ENCODE measurements at places on chromosomes 13 and 19.
A peak's percentile ranks its signal among the peaks of the same experiment; 100 is the strongest.

GRCh38 chr19:1262623-1263123 is 6.5 kb upstream of the CIRBP start:
- no peak for DNase-seq

- DNase-seq = no peak
Measured at GRCh38 chr13:45518525-45519245, 53.9 kb downstream of the COG3 start.

GRCh38 chr19:13441810-13442512 is 64.3 kb downstream of the CACNA1A start:
- peak; percentile 7 for DNase-seq

- no peak for DNase-seq
Measured at GRCh38 chr19:44204772-44205171, 7.6 kb upstream of the ZNF227 start.

- DNase-seq = no peak
Measured at GRCh38 chr13:105464249-105464648, 1071.2 kb downstream of the EFNB2 start.

Data from fibroblast of skin of left biceps (primary cell).